ENCODE measurements at places on chromosomes 1 and 21.

DNA sequence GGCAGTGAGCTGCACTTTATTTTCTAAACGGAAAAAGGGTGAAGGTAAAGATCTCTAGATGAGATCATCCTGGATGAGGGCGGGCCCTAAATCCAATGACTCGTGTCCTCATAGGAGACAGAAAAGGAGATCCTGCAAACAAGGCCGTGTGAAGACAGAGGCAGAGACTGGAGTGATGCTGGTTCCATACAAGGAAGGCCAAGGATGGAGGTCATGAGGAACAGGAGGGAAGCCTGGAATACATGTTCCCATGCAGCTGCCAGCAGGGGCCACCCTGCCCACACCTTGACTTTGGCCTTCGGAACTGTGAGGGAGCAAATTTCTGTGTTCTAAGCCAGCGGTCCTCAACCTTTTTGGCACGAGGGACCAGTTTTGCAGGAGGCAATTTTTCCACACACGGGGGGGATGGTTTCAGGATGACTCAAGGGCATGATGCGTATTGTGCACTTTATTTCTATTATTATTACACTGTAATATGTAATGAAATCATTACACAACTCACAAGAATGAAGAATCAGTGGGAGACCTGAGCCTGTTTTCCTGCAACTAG lies 94.3 kb downstream of the PSMG1 start:
- peak; percentile 76 for DNase-seq

GRCh38 chr1:192243721-192244120 lies 73.1 kb upstream of the RGS21 start:
- DNase-seq = no peak

DNA sequence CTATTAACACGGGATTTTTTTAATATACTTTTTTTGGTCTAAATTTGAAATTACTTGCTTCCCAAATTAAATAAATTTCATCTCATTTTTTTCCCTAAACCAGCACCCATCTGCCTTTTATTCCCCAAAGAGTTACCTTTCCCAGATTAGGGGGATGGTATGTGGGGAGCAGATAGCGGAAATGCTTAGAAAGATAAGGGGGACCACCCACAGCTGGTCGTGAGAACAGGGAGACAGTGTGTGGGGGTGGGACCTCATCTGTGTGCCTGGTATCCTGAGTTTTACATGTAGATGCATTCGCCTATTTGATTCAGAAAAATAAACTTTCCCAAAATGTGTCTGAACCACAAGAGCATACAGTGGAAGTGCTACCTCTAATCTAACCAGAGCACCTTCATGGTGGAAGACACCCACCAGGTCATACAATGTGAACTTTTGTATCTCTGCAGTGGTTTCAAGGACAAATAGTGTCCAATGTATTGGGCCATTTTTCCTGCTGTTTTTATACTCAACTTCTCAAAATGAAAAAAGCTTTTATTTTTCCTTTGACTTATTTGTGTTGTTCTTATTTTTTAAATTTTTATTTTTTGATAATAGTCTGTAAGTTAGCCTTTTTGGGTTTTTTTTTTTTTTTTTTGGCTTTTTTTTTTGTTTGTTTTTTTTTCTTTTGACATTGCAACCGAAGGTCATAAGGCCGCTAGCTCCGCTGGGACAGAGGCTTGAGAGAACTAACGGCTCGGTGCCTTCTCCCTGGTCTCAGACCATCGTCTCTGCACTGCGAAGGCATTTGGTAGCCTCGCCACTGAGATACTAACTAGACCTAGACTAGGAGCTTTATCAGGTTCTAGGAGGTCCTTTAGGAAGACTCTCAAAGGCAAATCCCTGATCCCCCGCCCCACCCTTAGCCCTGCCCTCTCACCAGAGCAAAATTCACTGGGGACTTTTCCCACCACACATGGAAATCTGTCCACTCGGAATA lies 263.2 kb downstream of the TM2D1 start:
- DNase-seq = no peak

DNA sequence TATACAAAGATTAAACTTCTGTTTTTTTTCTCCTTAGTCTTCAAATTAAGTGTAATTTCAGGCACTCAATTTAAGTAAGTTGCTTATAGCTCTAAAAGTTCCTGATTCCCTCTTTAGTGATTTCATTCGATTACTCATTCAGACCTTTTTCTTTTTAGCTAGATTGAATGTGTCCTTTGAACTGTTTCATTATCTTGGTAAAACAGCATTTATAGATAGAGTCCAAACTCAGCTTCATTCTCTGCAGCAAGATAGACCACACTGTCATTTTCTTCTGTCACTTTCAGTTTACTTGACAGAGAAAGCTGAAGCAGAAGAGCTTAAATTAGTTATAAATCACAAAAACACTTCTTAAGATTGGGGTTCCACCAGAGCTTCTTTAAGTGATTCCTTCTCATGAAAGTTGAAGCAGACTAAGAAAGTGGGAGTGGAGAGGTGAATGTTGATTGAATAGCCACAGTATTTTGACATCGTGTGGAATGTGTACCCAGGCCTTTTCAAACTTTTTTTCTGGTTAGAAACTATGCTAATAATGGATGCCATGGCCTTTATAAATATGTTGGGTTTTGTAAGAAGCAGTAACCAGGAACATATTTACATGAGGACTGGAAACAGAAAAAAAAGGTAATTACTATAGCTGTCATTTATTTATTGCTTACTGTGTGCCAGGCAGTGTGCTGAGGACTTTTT lies 52.2 kb downstream of the ZBTB40 start:
- DNase-seq = peak; percentile 64

DNA sequence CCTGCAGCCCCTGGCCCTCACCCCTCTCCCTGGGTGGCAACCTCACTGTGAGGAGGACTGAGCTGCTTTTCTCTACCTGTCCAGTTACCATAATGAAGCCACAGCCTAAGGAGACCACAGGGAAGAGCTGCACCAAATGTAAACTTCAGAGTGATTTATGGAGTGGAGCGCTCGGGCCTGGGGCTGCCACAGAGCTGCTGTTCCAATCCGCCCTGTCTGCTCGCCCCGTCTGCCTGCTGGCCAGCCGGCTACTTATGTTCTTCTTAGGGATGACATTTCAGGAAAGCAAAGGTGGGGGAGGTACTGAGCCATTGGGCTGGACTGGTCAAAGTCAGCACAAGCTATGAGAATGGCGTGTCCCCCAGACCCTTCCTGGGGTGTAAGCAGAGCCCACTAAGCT lies 17.9 kb downstream of the SYT6 start:
- no peak for DNase-seq

GRCh38 chr1:66182551-66183178 lies 351.3 kb upstream of the SGIP1 start:
- peak; percentile 42 for DNase-seq

DNA sequence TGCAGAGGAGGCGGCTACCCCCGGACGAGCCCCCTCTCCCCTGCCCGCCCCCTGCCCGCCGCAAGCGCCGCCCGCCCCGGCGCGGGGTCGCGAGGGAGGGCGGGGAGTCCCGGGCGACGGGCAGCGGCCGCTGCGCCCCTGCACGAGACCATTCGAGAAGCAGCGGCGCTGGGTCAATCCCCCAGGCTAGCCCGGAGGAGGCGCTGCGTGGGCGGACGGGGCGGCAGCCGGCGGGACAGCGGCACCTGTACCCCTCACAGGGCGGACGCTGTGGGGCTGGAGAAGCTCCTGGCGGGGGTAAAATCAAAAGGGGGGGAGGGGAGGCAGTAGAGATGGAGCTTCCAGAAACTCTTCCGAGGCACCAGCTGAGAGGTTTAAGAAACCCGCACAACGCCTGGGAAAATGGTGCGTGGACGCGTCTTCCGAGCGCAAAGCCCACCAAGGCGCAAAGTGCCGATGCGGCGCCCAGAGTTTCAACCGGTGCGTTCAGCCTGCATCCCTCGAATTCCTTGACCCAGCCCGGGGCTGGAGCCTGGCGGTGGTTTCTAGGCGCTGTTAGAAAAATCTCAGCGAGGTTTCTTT lies at the start of gene PLPPR5:
TSS of gene PLPPR5 (minus strand) at position 1 of the 582 bp plus-strand sequence. CDS start 190 bp downstream, outside the sequence.
- DNase-seq = no peak

- no peak for DNase-seq
Measured at GRCh38 chr1:183195142-183195574, 9.1 kb downstream of the LAMC2 start.

DNA sequence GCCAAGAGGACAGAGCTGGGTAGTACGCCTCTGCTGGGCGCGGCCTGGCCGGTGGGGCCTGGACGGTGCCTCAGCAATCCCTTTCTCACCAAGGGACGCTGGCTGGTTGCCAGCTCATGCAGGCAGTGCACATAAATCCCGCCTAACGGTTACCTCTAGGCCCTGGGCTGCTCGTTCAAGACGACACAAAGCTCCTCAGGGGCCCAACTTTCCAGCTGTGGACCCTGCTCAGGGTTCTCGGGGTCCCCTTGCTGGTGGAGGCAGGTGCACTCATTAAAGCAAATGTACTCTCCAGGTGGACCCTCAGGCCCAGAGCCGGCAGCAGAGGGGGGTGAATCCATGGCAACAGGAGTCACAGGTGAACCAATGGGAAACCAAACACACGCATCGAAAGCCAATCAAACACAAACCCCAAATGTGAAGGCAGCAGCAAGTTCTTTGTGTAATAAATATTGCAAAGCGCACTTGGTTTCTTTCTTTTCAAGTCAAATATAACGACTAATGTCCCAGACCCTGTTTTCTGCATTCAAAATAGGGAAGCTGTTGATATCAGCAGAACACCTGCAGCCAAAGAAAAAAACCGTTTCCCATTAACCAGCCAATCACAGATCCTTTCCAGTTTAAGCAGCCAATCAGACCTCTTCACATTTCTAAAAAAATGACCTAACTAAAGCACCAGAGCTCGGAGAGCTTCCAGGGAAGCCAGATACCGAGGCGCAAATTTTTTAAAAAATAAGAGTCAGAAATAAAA lies 26.1 kb upstream of the CLSTN1 start:
- no peak for DNase-seq
